ENCODE measurements at places on chromosomes 7 and 10. TPM values are rescaled to one million over a fixed set of nuclear protein-coding genes. Genes with fewer than 3 reads are reported as not detected.

GRCh38 chr7:137753948-137754851 lies 92.6 kb downstream of the DGKI start:
- DNase-seq, result peak; percentile 17

GRCh38 chr7:69898189-69898588 lies 299.9 kb downstream of the AUTS2 start:
- no peak for DNase-seq

- DNase-seq, result peak; percentile 15
Observed at GRCh38 chr7:120170834-120171233, 102.1 kb upstream of the KCND2 start.

PLAC9 gene
- total RNA-seq, result 1.6 TPM

TCAF2 gene
- total RNA-seq, result 3.3 TPM

STOX1 gene
- total RNA-seq, result 0.18 TPM

TAS2R4 gene
- 0.28 TPM for total RNA-seq

Data from IMR-90 (cell line).